CD8-positive, alpha-beta memory T cell (primary cell): ENCODE measurements at places on chromosomes 16 and 17. TPM values are rescaled to one million over a fixed set of nuclear protein-coding genes. Genes with fewer than 3 reads are reported as not detected.

The CKLF gene
- 121 TPM for total RNA-seq

The UTS2R gene
- not detected for total RNA-seq

The KRTAP4-5 gene
- total RNA-seq: not detected

GRCh38 chr17:29620271-29620670 is 2.4 kb downstream of the CORO6 start:
- DNase-seq: no peak

GRCh38 chr17:55588446-55589242 is 77.4 kb upstream of the SMIM36 start:
- DNase-seq: no peak

- DNase-seq: no peak
Observed at GRCh38 chr17:81097943-81098308, 63.0 kb downstream of the BAIAP2 start.
